ENCODE measurements at places on chromosomes 1 and 21. TPM values are rescaled to one million over a fixed set of nuclear protein-coding genes. Genes with fewer than 3 reads are reported as not detected.

DNA sequence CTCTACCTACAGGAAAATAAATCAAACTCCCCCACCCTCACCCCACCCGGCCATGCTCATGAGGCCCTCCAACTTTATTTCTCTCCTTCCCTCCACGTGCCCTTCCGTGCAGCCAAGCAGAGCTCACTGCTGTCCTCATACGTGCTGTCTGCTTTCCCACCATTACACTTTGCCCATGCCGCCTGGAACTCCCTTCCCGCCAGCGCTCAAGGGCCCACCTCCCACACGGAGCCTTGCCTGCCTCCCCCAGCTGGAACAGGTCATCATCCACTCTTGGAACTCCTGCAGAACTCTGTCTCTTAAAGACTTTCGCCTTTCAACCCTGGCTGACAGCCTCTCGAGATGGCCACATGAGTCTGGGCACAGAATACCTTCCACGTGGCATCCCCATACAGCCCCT is 42.4 kb downstream of the GLIS1 start:
- DNase-seq = no peak

GRCh38 chr1:209674957-209675564 is at the start of gene G0S2:
G0S2 (plus strand) TSS chr1:209675412; CDS start chr1:209675685, 273 bp downstream.
- DNase-seq = peak; percentile 97

DNA sequence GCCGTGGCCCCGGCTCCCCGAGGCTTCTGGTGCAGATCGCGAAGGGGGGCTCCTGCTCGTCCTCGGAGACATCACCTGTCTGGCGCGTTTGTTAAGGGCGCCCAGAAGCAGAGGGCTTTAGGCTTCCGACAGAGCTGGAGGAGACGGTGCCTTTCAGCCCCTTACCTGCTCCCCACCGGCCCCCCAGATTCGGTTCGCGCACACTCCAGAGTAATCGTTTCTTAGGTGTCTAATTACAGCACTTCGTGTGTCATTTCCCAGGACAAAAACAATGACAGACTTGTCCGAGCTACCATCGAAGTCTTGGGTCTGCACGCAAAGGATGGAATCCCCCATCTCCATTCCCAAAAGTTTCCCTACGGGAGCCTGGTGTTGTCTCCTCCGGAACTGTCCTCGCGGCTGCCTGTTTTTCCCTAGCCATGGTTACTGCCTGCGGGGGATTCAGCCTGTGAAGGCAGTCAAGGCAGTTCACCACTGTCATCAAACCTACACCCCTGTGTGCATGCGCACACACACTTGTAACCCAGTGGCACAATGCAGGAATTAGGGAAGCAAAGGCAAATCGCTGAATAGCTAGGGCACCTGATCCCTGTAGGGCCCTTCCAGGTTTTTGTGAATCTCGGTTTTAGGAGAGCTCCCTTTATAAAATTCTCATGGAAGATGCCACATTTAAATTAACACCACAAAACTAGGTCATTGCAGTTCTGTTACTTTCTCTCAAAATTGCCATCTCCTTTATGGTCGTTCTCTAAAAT is 738 bp upstream of the CDC42BPA start:
- peak; percentile 52 for DNase-seq

DNA sequence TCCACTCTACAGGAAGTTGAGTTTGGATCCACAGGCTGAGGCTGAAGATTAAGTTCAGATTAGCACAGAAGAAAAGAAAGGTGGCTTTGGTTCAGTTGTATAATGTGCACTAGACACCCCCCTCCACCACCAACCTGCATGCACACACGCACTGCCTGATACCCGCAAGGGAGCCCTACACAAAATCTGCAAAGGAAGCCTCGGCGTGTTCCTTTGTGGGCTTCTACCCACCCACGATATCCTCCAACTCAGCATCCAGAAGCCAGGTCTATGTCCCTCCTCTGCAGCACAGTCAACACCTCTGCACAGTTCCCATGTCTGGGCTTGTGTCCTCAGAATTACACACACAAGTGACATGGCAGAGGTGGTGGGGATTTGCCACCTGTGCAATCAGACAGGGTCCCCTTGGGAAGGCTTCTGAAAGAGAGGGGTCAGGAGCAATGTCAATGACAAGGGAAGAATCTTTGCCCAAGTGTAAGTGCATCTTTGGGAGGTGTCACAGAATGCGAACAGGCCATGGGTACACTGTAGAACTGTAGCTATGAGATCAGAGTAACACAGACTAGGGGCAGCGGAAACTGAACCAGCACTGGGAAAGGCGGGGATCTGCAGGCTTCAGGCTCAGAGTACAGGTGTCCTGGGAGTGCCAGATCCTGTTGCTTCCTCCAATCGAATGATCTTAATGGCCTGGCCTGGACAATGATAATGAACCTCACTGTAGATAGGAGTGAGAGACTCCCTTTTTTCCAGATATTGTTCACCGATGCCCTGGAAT is 148.6 kb upstream of the ETV3 start:
- no peak for DNase-seq

DNA sequence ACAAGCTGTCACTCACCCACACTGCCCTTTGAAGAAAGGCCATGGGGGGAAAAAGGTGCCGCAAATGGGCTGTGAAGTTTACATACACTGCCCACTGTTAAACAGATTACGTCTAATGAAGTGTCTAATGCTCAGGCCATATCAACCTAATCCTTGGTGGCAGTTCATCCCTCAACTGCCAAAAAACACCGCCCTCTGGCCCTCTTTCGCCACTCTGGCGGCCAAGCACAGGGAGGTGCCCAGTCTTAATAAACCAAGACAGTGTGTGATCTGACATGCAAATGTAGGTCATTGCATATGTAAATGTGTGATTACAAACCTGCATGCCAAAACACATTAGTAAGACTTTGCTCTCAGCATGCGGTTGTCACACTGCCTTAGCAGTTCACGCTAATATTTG is 89.5 kb downstream of the NEK7 start:
- no peak for DNase-seq

DNA sequence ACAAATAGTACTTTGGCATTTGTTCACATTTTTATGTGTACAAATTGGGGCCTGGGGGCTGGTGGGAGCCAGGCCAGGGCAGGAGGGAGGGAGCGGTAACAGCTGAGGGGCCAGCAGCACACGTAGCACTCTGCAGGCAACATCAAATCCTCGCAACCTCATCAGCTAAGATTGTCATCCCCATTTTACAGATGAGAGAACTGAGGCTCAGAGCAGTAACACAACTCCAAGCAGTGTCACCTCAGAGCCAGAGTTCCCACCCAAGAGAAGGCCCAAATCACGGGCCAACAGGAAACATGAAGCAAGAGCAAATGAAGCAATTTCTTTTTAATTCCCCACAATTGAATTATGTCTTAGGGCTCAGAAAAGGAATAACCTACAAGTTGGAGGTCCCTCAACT is 14.1 kb downstream of the IFFO2 start:
- DNase-seq = no peak

DNA sequence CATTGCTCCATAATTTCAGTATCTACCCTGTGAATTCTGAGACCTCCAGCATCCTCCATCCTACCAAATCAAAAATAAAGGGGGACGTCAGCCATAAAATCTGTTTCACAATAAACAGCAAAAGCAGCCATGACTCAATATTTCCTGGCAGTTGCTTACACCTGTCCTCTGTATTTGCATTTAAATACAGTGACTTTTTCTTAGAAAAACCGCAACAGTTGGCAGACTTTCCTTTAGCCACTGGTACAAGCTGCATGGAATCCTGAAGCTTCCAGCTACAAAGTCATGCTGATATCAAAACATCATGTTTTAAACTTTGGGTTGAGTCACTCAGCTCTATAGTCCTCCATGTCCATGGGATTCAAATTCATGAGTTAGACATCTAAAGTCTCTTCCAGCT is 278.0 kb upstream of the KAZN start:
- no peak for DNase-seq

DNA sequence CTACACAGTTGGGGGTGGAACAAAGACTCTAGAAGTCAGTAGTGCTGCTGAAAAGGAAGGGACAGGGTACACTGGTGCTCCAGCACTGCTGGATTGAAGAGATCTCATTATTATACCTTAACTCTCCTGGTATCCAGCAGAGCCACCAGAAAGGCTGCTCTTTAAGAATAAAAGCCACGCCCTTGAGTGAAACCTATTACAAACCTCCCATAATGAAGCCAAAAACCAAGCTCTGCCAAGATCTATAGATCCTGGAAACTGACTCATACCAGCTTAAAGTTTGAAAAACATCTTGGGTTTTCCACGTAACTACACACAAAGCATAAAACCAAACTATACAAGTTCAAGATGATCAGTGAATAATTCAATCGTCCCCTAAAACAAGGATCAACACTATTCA is 38.0 kb downstream of the ADSS2 start:
- no peak for DNase-seq

DNA sequence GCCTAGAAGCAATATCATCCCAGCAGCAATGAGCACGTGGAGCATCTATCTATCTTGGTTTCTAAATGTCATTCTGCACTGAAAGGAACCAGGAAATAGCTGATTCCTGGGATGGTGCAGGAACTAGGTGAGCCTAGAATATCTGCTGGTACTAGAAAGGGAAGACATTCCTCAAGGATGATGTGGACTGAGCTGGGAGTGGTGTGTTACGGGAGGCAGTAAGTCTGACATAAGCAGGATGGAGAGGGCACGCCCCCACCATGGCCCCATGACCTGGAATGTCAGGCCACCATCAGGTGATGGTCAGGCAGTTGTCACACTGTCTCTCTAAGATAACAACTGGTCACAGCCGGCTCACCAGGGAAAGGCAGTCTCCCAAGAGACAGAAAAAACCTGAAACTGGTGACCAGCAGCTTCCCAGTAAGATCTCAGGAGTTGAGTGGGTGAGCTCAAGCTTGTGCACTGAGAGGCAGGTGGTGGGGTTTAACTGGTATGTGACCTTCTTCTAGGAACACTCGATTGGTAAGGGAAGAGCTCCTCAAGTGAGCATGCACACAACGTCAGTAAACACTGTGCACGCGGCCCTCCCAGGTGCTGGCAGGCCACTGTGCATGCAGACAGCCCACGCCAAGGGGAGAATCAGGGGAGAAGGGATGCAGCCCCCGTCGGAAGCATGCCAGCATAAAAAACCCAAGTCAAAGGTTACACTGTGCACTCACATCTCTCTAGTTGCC is 148.7 kb downstream of the ADSS2 start:
- no peak for DNase-seq

GRCh38 chr1:115364780-115365155 is 26.7 kb upstream of the NGF start:
- no peak for DNase-seq

DNA sequence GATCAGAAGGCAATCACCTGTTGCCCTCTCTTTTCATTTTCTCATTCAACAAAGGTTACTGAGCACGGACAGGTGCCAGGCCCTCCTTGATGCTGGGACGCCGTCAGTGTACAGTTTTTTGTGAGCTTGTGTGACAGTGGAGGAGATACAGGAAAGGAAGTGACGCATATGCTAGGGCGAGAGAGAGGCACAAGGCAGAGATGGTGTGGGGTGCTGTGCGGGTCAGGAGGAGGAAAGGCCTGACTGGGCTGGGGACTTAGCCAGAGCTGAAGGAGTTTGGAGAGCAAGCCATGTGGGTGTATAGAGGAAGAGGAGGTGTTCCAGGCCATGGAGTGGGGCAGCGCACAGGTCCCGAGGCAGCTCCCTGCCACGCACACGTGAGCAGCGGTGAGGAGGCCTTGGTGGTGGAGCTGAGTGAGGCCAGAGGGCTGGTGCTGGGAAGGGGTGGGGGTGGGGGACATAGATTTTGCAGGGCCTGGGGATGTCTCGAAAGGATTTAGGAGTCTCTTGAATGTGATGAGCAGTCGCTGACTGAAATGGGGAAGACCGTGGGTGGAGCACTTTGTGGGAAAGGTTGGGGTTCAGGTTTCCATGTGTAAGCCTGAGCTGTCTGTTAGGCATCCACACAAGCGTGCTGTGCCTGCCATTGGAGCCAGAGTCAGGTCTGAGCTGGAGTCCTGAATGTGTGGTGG is 46.0 kb downstream of the TRAPPC10 start:
- no peak for DNase-seq

DNA sequence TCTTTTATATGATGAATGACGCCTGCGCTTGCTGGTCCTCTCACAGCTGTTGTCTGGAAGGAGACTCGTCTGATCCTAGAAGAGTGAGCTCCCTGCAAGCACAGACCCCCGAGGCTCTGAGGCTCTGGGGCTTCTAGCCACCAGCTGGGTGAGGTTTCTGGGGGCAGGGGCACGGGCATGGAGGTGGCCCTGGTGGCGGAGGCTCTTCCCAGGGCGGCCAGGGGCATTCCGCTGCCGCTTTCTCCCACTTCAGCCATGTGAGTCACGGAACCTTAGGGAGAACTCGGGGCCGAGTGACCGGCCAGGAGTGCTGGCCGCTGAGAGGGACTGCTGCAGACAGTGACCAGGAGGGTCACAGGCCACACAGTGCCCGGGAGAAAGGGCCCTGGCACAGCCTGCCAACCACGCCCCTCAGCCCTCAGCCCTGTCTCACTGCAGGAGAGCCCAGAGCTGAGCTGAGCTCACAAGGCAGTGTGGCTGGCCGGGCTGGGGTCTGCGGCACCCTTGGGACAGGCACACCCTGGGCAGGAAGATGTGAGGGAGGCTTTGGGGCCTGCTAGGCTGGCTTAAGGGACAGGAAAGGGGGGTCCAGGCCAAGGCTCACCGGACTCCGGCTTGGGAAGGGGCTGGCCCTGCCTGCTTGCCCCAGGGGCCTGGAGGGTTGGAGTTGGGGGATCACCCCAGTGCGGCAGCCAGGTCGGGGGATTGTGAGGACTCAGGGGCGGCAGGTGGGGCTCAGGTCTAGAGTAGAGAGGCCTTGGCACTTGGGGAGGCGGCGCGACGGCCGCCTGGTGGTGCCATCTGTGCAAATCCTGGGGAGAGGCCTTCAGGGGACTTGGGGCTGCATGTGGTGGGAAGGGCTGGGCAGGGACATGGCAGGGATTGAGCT is 35.7 kb downstream of the MORN1 start:
- no peak for DNase-seq

DNA sequence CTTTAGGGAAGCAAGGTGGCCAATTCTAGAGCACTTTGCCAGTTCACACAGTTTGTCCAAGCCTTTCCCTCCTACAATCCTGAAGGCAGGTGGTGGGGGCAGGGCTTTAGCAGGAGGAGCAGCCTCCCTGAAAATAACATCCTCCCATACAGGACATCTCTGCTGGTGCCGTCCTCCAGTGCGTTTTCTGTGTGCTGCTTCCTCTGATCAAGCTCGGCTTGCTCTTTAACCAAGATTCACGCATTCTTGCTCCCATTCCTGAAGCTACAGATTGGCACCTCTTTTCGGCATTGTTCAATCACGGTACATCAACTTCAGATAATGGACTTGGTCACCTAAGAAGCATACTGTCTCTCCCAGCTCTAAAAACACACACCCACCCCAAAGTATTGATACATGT is 7.5 kb upstream of the DPT start:
- no peak for DNase-seq

GRCh38 chr1:111793923-111794322 is 38.2 kb downstream of the DDX20 start:
- no peak for DNase-seq

The THEM5 gene
- total RNA-seq = not detected

Measured in left lobe of liver (tissue), 2 donors.